ENCODE measurements at places on chromosomes 2 and 18. TPM values are rescaled to one million over a fixed set of nuclear protein-coding genes. Genes with fewer than 3 reads are reported as not detected.

DNA sequence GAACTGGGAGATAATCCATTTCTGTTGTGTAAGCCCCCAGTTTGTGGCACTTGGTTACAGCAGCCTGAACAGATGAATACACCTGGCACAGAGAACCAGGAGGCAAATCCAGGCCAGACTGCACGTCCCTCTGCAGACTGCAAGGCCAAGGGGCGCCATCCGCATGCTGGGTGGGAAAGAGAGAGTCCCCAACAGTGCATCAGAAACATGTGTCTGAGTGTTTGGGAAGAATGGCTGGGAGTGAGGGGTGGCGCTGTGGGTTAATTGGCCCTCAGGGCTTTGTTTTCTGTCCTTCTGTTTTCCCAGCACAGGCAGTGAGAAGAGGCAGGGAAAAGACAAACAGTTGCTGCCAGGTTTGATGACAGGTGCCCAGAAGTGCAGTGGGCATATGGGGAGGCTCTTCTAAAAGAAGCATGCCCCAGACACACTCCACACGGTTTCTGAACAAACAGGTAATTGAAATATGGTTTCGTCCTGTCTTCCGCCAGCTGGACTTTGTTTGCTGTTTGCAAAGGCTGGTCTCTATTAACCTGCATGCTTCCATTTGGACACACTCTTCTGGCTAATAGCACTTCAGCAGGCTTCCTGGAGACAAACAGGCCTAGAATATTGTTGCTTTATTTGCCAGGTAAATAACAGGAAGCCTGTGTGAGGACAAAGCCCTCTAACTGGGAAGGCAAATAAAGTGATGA, 43.4 kb upstream of the SEC11C start:
- DNase-seq, result no peak

GRCh38 chr18:62827397-62827796, 112.1 kb downstream of the PHLPP1 start:
- no peak for DNase-seq

- DNase-seq, result no peak
Observed at GRCh38 chr2:9818097-9818496, 25.2 kb upstream of the TAF1B start.

NOL4 gene
- polyA plus RNA-seq, result not detected

DNA sequence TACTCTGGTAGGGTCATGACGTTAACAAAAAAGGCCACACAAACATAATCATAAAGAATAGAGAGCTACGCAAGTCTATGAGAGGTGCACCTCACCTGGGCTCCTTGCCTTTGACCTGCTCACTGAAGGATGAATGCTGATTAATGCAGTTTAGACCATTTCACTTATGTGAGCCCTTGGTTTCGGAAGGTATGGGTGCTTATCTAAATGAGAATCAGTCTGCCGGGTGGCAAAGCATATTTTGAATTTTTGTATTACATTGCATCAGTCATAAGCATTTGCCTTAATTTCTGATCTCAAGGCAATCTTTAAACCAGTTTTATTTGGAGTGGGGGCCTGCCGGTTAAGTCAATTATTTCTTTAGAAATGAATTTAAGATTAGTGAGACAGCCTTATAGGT, 42.8 kb downstream of the SLC9A4 start:
- DNase-seq, result no peak

DNA sequence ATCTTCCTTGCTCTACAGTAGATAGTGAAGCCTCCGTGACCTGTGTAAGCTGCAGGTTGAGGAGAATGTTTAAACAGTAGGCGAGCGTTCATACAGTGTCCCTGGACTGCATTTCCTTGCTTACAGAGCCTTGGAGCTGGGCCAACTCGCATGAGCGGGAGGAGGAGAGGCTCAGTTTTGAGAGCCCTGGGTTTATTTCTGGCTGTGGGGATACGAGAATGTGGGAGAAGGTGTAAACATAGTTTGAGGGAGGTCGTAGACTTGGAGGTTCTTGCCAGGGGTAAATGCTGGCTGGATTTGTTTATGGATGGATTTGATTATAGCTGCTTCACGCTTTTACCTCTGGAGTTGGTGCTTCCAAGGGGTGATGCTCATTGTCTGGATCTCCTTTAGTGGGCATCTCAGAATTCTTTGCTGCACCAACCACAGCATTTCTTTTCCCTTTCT, 20.8 kb downstream of the CRIM1 start:
- no peak for DNase-seq

DNA sequence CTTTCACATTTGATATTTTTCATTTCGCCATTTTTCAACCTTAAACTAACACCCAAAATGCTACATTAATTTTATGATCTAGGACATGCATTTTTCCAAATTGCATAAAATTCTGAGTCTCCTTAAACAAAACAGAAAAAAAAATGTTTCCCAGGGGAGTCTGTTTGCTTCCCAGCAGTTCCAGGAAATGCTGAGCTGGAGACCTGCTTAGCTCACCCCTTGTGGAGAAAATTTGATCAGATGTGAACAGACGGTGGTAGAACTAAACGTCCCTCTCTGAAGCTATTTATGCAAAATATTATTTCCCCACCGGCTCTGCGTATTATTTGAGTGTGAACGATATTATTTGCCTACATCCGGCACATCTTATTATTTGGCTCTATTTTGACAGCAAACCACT, 74.9 kb upstream of the AGAP1 start:
- DNase-seq, result no peak

- no peak for DNase-seq
Observed at GRCh38 chr2:23460993-23461392, 76.0 kb downstream of the KLHL29 start.

DNA sequence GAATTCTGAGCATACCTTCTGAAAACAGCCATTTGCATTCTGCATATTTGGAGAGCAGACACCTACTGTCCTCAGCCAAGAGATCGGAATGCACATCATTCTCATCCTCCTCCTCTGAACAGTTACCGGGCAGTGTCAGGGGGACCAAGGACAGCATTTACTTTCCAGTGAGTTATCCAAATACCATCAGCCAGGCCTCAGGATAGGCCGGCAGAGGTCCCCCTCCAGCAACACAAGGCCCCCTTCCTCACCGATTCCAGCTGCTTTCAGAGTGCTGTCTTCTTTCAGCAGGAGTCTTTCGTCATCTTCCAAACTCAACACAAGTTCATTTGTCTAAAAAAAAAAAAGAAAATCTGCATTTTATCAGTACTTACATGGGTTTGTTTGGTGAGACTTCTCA, 55.3 kb downstream of the C2orf76 start:
- DNase-seq, result no peak

Measured in naive B cell (primary cell).